ENCODE measurements at places on chromosomes 1 and 21.

- DNase-seq: peak; percentile 63
Observed at GRCh38 chr1:61043010-61043820, 39.1 kb upstream of the NFIA start.

DNA sequence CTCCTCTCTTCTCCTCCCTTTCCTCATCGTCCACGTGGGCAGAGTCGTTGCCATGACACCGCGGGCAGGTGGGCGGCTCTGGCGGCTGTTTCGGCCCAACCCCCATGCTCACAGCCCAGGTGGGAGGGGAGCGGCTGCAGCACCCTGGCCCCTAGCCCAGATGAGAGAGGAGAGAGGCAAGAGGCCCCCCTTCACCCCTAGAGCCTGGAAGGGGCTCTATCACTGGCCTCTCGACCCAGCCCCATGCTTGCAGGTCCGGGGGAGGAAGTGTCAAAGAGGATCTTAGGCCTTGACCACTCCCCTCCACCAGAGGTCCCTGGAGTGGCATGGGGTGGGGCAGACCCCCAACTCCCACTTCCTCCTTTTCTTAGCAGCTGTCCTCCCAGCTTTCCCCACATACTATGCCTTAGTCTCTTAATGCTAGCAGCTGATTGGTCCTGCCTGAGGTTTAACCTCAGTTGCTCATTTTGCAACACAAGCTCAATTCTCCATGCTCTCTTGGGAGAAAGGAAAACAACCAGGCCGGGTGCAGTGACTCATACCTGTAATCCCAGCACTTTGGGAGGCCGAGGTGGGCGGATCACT is 10.4 kb downstream of the DLGAP3 start:
- no peak for DNase-seq

DNA sequence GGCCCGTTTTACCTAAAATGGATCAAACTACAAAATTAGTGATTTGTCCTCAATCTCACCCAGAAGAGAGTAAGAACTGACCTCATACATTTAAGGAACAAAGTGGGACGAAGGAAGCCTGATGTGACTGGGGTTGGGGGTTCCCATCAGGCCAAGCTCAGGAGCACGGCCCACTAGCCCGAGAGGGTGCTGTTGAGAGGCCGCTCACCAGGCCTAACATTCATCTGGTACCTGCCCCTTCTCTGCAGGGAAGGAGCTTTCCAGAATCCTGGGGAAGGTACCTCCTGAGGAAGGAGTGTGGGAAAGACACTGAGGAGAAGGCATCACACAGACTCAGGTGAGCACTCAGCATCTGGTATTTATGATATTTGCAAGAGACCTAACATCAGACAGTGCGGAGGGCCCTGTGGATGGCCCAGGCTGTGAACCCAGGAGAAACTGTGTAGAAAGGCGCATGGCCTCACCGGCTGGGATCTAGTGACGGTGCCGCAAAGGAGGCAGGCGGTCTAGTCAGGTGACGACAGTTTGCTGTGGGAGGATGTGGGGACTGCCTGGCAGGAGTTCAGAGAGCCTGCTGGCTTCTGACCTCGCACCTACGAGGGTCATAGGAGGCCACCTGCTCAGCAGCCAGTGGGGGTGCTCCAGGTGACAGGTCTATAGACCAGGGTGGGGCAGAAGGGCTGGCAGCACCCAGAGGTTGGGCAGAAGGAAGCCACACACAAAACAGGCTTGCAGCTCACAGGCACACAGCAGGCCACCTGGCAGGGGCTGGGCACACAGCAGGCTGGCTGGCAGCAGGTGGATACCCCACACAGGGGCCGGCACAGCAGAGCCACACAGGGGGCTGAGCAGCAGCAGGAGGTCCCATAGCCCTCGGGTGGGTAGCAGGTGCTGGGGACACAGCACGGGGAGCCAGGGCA is 543 bp downstream of the KRTAP12-4 start:
- peak; percentile 85 for DNase-seq

DNA sequence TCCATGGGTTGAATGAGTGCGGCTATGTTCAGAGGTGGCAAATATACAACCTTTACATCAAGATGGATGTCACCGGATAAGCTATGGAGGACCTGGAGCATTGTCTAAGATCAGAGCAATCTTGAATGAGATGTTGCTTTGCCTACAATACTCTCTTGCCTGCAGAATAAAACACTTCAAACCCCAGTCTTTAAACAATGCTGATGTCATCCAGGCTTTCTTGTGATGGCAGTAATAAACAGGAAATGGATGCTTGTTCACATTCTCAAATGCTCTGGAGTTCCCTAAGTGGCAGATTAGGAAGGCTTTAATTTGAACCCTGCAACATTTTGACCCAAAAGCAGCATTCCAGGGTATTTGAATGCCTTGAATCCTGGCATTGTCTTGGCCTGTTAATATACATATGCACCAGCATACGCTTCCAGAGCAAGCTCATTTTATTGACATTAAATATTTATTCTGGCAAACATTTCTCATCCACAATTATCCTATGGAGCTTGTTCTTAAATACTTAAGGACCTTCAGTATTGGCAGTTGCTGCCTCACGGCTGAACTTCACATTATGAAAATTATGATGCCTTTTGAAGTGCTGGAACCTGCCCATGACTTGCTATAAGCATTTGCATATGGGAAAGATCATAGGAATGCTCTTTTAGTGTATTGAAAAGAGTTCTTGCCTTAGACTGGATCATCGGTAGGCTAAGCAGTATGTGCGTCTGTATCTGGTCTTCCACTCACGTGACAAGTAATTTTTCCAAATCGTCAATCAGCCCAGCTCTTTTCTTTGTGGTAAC is 422.7 kb downstream of the SIPA1L2 start:
- DNase-seq: peak; percentile 36

DNA sequence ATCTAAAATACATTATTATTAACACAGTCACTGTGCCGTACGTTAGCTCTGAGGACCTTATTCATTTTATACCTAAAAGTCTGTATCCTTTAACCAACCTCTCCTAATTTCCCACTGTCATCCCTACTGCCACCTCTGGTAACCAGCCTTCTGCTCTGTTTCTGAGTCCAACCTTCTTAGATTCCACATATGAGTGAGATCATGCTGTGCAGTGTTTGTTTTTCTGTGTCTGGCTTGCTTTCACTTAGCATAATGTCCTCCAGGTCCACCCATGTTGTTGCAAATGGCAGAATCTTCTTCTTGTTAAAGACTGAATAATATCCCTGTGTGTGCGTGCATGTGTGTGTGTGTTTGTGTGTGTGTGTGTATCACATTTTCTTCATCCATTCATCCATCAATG is 64.2 kb downstream of the ETS2 start:
- no peak for DNase-seq

- DNase-seq: no peak
Observed at GRCh38 chr1:1895456-1896336, 4.8 kb upstream of the GNB1 start.

DNA sequence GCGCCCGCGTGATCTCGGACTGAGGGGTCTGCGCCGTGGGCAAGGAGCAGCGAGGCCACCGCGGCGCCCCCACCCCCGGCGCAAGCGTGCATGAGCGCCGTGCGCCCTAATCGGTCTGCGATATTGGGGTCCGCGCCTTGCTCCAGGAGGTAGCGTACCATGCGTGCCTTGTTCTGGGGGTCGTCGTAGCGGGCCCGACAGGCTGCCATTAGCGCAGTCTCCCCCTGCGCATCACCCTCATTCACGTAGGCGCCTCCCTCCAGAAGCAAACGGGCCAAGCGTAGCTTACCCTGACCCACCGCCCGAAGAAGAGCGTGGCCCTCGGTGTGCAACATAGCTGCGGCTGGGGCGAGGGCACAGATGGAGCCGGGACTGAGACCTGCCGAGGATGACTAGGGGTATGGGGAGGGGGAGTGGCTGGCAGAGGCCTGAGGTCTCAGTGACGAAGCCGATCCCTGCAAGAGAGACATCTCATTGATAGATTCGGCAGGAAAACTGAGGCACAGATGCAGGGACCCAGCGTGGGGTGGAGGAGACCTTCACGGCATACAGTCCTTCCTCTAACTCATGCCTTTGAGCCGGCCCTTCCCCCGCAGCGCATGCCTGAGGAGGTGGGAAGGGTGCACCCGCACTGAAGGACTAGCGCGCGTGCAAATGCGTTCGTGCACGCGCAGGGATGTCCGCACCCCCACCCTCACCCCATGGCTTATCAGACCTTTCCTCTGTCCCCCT is 2.8 kb downstream of the ANKRD34A start:
- no peak for DNase-seq

- no peak for DNase-seq
Observed at GRCh38 chr1:29655145-29655544, 418.8 kb downstream of the PTPRU start.

DNA sequence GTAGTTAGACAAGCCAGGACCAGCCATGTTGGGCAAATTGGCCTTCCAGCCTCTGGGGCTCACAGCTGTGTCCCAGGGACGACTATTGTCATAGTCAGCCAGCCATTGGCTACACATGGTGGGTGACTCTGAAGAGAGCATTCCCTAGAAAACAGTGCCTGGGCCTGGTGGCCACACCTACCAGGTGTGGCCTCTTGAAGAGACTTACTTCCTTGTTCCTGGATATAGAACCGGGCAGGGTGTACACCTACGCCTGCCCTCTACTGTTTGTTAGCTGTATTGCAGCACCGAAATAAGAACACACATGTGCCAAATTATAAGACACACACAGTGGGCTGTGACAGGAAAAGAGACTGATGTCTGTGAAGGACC is 134.6 kb upstream of the ARHGEF16 start:
- peak; percentile 3 for DNase-seq

Data from NCI-H2081 (cell line).